ENCODE measurements at places on chromosomes 6 and 20.

GRCh38 chr6:80330961-80331360, 224.5 kb downstream of the BCKDHB start:
- no peak for DNase-seq

DNA sequence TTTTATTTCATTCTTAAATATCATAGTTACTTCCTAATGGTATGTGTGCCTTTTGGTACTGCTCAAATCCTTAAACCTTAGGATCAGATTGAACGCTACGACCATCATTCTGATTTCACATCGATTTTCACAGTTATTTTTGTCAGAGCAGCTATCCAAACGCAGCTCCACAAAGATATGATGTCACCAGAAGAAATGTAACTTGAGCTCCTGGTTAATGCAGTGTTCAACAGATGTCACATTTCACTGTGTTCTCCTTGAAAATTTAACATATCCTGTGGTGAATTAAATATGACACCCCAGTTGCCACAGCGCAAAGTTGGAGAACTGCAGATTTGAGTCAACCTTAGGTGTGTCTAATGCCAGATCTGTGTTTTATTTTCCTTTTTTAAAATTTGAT, 81.4 kb downstream of the CTNNBL1 start:
- no peak for DNase-seq

DNA sequence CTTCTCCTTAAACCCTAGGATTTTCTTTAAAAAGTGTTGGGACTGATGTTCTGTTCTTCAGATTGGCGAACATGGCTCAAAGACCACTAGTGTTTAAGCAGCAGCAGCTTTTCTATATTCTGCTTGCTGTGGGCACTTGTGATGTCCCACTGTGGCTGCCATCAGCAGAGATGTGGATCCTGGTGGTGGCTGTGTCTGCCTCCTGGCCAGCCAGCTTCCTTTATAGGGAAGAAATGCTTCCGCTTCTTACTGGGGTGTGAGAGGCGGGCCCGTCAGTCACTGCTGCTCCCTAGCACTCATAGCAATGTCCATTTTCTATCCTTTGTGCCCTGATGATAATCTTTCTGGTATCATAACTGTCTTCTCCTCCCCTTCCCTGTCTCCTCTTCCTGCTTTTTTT, 66.7 kb upstream of the ESR1 start:
- DNase-seq = no peak

GRCh38 chr6:47836046-47836445, 54.2 kb downstream of the OPN5 start:
- DNase-seq = no peak

DNA sequence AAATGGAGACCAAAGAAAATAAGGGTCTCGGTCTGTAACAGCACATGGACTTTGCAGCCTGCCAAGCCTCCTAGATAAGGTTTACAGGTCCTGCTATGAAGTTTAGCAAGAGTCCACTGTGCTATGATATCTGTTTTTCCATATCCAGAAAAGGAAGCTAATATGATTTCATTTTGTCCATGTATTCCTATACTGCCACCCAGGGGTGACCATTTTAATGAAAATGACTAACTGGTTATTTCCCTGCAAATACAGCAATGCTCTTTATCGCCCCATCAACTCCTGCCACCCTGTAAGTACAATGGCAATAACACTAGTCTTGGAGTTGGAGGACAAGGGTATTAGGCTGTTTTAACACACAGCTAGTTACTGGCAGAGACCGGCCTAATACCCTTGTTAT, 115.2 kb upstream of the GLP1R start:
- peak; percentile 4 for DNase-seq

- DNase-seq = no peak
Observed at GRCh38 chr6:141752677-141753076, 380.0 kb upstream of the GJE1 start.

DNA sequence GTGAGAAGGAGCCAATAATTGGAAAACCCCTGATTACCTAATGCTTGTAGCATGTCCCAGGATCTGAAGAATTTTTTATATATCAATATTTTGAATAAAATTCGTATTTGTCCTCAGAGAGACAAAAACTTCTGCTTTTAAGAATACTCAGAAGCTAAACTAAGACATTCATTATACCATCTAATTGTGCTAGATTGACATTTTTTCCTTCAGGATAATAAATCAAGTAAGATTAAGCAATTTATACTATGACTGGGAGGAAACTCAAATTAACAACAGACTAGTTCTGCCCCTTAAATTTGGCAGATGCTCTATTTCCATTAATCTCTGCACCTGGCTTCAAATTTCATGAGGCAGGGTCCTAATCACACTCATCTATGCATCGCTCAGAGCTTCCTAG, 291.4 kb downstream of the PLCB1 start:
- DNase-seq = no peak

DNA sequence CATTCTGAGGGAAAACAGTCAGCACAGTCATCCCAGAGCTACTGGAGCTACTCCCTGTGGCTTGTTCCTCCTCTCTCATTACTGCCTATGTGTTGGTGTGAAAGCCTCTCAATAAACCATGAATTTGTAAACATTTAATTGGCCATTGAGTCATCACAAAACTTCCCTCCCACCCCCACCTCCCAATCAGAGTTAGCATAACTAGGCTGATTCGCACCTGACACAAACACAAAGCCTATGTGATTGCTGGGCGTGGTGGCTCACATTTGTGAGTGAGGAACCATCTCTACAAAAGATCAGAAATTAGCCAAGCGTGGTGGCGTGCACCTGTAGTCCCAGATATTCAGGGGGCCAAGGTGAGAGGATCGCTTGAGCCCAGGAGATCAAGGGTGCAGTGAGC, 17.1 kb upstream of the SNTA1 start:
- DNase-seq = no peak

DNA sequence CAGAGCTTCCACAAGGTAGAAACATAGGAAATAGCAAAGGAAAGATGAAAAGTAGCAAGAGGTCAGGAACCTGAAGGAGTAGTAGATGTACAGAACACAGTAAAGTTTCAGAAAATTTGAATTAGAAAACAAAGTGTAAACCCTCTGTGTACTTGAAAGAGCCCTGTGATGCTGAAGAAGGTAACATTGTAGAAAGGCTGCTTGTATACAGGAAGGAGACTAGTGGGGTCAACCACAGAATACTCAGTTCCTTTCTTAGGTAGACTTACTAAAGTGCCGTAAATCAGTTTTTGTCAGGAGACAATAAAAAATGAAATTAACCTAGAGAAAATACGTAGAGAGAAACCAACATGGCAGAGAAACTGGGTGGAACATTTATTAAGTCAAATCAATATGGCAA, 149.7 kb downstream of the AIG1 start:
- no peak for DNase-seq

- no peak for DNase-seq
Observed at GRCh38 chr6:147371325-147371724, 137.2 kb upstream of the SAMD5 start.

GRCh38 chr6:82890240-82890639, 175.4 kb downstream of the UBE3D start:
- DNase-seq = no peak

DNA sequence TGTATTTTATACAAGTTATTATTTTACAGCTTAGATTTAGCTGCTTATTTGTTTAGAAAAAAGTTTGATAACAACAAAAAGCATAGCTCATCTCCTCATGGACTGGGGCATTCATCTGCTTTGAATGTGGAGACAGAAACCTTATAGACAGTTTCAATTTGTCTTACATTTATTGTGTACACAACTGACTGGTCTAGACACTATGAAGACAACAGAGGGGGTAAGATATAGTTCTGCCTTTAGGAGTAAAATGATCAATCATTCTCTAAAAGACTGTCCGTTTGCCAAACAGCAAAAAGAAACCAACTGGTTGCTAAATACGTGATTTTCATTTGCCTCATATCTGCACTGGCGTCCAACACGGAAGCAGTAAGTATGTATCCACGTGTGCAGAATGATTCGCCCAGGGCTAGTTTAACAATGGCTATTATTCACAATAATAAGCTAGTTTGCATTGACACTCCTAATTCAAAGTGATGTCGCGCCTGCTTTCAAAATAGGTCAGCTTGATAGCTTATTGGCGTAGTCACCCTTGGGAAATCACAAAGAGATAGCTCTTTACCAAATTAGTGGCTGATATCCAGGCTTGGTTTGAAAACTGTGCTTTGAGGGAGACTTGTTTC, 153.6 kb downstream of the BMP2 start:
- DNase-seq = no peak

GRCh38 chr6:33273129-33273923, 1.5 kb downstream of the RPS18 start:
- DNase-seq = no peak

GRCh38 chr6:13396241-13396792, 68.0 kb upstream of the TBC1D7 start:
- DNase-seq = no peak

- DNase-seq = peak; percentile 29
Observed at GRCh38 chr6:80988892-80989291, 763.6 kb downstream of the TENT5A start.

GRCh38 chr20:44207126-44207723, 3.3 kb downstream of the OSER1 start:
- DNase-seq = no peak

DNA sequence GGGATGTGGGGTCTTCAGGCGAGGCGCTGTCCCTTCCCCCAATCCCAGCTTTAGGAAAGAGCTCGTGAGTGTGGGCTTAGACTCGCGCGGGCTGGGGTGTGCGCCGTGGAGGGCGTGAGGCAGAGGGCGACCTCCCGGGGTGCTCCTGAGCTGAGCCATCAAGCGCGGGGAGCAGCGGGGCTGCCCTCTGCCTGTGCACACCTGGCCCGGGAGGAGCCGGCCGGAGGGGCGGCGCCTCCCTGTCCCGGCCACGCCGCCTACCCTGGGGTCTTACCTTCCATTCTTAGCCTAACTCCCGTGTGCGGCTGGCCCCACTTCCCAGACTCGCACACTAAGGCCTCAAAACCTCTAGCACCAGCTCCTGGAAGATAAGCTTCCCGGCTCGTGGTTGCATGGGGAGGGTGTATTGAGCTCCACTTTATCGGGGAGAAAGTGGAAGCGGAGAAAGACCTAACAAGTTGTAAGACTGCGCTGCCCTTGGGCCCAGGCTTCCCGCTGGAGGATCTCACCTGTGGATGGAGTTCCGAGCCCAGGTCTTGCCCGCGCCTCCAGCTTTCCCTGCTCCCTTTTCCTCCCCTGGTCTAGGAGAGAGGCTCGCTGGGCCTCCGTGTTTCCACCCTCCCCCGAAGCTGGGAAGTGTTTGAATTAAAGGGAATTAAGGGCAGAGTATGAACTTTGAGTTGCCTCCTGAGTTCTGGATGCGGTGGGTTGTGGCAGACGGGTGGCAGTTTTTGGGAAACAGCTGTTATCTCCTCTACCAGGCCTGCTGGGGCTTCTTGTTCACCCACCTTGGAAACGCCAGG, 1.2 kb downstream of the DNMT3B start:
- DNase-seq = no peak

DNA sequence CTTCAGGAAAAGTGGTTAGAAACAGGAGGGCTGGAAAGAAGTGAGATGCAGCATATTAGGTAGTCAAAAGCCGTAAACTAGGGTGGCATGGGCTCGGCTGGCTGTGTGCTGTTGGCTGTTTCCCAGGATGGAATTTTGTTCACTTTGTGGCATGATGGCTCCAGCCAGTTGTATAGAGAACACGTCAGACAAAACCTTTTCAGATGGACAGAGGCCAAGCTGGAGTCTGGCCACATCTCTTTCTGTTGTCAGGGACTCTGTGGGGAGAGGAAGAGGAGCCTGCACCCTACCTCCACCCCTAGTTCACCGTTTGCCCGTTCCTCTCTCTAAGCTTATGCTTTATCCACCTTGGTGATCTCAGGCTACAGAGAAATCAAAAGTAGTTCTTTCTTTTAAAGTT, 22.0 kb downstream of the C6orf89 start:
- peak; percentile 40 for DNase-seq

GRCh38 chr20:37095599-37096414, at the start of gene RBL1:
RBL1 (minus strand) TSS chr20:37095997; CDS start chr20:37095928, 69 bp downstream.
- DNase-seq = peak; percentile 93

DNA sequence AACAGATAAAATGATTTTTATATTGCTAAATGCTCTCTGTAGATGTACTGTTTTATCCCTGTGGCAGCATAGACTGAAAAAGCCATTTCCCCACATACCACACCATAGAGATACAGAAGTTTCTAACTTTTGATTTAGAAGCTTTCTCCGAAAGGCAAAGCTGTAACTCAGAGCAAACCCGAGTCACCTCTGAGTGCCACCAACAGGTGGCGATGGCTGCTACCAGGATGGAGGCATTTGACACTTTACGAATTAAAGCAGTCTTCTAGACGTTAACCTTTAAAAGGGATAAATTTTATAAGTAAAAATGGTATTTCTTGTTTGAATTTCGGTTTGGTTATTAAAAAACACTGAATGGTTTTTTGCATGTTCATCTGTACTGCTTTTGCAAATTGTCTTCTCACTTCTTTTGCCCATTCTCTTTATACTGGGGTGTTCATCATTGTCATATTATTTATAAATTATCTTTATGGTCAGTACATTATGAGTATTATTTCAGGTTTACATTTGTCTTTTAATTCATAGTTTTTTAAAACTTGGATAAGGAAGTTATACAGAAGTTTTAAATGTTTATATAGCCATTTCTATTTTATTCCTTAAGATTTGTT, 201.0 kb upstream of the CEP162 start:
- peak; percentile 63 for DNase-seq

DNA sequence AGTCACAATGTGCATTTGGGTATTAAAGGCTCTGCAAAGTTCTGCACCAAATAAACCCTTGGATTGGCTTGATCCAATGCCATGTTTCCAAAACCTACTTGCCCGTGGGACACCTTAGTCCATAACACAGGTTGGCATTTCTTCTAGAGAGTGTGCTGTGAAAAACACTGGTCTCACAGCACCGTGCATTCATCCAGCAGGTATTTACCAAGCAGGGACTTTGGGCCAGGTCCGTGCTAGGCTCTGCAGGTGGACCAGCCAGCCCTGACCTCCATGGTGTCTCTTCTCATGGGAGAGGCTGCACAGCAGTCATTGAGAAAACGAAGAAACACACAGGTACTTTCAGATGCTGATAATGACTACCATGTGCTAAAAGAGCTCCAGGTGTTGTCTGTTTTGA, 112.6 kb downstream of the CDH26 start:
- no peak for DNase-seq

GRCh38 chr6:155195903-155196302, 67.9 kb upstream of the CLDN20 start:
- DNase-seq = no peak

DNA sequence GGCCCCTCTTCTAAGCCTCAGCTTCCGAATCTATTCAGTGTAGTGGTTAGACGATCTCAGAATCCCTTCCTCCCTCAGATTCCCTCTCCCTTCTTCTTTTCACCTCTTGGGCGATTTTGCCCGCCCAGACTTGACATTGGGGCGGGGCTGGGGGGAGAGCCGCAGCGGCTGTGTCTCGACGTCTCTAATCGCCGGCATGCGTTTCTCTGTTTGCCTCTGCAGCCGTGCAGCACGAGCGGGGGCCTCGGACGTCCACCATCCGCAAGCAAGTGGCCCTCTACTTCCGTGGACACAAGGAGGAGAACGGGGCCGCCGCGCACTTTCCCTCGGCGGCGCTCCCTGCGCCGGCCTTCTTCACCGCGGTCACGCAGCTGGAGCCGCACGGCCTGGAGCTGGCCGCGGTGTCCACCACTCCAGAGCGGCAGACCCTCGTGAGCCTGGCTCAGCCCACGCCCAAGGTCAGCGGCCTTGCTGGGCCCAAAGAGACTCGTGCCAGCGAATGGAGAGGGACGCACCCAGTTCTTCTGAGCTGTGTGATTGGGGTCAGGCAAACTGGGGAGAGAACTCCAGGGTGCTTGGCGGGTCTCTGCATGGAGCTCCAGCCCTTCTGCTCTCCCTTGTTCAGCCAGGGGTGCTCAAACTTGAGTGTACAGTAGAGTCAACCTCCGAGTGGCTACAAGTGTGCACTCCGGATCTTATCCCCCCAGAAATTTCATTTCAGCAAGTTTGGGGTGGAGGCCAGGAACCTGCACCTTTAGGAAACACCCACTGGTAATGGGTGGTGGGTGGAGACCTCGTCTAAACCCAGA, 10.7 kb downstream of the NR2E1 start:
- no peak for DNase-seq
